ENCODE measurements at places on chromosomes 2 and 18. TPM values are rescaled to one million over a fixed set of nuclear protein-coding genes. Genes with fewer than 3 reads are reported as not detected.

The IL18RAP gene
- 5.5 TPM for total RNA-seq

DNA sequence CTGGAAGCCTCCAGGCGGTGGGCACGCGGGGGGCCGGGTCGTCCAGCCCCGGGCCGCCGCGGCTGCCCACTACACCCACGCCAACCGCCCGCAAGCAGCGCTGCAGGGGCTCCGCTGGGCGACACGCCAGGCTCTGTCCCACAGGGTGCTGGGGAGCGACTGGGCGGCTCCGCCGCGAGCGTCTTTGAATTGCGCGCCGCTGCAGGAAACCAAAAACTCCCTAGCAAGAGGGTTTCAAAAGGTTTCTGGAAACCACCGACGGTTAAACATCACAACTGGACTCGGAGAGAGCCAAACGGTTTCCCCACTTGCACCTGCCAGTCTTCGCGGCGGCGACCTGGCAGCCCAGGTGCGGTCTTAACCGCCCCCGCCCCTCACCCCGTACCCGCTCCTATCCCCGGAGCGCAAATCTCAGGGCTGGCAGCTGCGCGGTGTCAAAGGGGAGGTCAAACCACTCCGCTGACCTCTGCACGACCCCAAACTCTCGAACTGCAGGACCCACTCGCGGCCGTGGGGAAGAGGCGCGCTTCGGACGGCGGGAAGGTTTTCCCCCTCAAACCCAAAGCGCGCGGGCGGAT lies 1.0 kb downstream of the CXCR4 start:
- peak; percentile 76 for DNase-seq

- DNase-seq, result no peak
These were observed 39.9 kb upstream of the SP3 start for GRCh38 chr2:174004905-174005605.

The ANKRD30B gene
- not detected for total RNA-seq

GRCh38 chr18:53796040-53796729 lies 428.3 kb downstream of the MBD2 start:
- peak; percentile 3 for DNase-seq

DNA sequence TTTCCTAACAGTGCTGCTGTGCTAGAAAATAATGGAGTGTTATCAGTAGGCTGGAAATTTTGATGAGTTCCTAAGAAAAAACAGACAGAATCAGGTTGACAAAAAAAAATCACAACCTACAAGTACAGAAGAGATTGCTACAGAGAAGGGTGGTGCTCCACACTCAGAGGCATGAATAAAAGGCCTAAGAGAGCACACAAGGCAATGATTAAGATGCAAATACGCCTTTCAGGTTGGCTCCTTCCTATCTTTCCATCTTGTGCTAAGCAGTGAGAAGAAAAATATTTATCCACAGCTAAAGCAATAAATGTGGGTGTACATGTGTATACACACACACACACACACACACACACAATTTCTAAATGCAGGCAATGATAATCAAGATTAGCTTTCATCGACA lies 130.6 kb upstream of the UBE2E3 start:
- no peak for DNase-seq

- DNase-seq, result no peak
These were observed 7.7 kb downstream of the ITSN2 start for GRCh38 chr2:24352664-24353063.

DNA sequence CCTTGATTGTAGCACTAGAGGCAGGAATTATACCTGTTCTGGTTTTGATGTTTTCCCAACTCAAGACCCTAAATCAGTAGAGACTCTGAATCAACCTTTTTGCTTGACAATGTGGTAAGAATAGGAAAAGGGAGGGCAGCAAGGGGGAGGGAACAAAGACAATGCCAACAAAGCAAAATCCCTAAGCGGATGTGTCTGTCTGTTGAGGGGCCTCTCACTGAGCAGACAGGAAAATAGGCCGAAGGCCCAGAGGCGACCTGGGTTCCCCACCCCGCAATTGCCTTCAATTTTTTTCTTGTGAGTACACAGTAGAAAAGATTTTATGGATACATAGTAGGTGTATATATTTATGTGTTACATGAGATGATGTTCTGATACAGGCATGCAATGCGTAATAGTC lies 75.6 kb downstream of the MAP4K4 start:
- DNase-seq, result no peak

The ALK gene
- total RNA-seq, result not detected

The DNAJC5G gene
- total RNA-seq, result not detected

Measured in activated naive CD8-positive, alpha-beta T cell treated with anti-CD3 and anti-CD28 coated beads for 36 hours (primary cell).